Astrocyte (in vitro differentiated cells and primary cell): ENCODE measurements at places on chromosomes 3 and 15.

DNA sequence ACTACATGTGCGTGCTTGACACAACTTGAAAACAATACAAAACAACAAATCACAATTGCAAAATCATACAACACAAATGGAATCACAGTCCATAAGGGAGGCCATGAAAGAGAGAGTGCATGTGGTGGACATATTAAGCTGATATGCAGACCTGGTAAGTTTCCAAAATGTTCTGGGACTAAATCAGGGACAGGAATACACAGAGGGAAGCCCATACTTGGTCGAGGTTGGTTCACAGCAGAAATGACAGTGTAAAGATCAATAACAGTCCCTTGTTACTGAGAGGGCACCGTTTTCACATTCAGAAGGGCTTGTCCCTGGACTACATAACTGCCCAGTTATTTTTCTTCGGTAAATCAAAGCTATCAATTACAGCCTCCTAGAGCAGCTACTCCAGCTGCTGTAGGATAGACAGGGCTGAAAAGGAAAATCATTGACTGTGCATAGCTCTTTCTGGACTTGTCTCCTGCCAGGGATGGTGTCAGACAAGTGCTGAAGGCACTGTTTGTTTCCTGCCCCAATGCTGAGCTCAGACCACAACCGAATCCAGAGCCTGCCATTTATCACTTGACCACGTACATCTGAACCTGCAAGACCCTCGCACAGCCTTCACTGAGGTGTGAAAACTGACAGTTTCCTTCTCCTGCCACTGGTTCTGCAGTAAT, 79.5 kb upstream of the KCNMB2 start:
- DNase-seq: no peak

DNA sequence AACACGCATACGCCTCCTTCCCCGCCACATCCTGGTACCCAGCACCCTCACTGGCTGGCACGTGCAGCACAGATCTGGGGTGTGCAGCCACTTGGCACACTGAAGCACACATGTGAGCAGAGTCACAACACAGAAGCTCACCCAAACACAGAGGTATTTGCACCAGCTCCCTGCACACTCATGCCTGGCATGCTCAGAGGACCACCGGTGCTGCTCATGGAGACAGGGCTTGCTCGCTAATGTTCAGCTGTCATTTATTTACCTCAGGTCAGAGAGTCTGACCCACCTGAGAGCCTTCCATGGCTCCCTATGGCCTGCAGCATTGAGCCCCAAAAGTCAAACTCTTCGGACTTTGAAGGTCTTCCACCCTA, 70.4 kb downstream of the ADAMTS7 start:
- DNase-seq: no peak

DNA sequence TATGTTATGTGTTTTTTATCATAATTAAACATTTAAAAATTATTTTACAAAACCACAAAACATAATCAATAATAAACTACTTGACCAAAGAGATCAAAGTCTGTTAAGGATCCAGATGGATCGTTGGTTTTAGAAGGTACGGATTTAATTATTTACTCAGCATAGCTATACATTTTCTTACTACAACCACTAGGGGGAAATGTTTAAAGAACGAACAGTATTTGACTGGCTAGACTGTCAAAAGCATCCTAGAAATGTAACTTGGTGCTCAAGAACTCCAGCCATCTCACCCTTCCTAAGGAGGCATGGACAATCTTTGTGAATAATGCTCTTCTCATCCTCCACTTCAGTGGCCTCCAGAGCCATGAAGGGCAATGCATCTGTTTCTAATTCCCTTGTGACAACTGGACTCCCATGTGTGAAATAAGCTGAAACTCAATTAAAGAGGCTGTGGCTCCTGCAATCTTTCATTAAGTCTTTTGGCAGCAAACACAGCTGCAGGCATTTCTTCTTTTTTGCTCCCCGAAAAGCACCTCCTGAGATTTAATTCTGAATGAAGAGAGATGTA, 94.7 kb upstream of the TUSC7 start:
- DNase-seq: peak; percentile 2

GRCh38 chr3:156586905-156587759, 32.2 kb upstream of the SSR3 start:
- no peak for DNase-seq

DNA sequence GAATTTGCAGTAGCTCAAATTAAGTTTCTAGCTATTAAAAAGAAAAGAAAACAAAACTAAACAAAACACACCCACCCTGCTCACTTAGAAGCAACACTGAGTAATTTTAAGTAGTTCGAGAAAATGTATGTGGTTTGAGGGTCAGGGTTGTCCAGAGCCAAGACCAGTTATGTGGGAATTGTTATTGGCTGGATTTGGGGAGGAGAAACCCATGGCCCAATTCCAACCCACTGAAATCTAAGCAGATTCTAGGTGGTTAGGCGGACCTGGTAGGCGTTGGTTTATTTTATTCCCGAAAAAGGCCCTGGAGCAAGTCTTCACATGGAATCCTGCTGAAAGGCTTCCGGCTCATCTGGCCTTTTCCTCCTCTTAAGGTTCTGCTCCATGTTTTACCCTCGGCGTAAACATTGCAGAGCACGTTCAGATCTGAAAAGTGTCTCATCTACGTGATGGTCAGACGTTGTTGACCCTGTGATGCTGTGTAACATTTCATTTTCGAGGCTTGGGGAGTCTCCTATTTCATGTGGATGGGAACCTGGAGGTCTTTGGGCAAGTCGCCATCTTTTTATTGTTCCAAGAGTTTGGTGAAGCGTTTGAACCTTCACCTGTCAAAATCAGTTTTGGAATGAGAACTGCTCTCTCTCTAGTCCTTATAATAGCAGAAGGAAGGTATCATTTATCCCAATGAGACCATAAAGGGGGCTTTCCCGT, 64.0 kb downstream of the FLNB start:
- DNase-seq: peak; percentile 98

DNA sequence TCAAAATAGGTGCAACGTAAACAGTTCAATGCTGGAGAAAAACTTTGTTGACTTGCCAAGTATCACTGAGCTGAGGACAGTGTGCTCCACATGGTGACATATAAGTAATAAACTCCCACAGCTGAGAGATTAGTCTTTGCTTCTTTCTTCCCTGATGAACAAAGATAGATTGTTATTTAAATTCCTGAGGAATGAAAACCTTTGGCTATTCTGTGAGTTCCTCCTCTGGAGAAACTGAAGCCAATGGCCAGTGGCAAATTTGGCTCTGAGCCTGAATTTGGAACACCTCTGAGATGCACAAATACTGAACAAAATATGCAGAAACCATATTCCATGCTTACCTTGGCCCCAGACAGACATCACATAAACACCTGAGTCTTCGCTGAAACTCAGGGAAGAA, 63.3 kb downstream of the RPL22L1 start:
- no peak for DNase-seq

DNA sequence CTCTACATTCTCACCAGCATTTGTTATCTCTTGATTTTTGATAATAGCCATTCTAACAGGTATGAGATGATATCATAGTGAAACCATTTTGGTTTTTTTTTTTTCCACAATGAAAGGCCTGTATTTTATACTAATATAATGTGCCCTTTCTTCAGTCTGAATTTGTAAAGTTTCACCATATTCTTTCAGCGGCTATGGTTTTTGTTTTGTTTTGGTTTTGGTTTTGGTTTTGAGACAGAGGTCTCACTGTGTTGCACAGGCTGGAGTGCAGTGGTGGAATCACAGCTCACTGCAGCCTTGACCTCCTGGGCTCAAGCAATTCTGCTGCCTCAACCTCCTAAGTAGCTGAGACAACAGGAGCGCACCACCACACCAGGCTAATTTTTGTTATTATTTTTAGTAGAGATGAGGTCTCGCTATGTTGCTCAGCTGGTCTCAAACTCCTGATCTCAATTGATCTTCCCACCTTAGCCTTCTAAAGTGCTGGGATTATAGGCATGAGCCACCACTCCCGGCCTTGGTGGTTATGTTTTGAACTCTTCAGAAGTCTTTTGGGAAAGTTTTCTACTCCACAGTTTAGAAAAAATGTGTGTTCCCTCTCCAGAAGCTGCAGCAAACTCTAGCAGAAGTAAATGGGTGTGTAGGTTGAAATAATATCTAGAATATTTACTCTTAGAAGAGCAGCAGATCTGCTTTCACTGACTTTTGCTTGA, 110.2 kb upstream of the UMPS start:
- no peak for DNase-seq

DNA sequence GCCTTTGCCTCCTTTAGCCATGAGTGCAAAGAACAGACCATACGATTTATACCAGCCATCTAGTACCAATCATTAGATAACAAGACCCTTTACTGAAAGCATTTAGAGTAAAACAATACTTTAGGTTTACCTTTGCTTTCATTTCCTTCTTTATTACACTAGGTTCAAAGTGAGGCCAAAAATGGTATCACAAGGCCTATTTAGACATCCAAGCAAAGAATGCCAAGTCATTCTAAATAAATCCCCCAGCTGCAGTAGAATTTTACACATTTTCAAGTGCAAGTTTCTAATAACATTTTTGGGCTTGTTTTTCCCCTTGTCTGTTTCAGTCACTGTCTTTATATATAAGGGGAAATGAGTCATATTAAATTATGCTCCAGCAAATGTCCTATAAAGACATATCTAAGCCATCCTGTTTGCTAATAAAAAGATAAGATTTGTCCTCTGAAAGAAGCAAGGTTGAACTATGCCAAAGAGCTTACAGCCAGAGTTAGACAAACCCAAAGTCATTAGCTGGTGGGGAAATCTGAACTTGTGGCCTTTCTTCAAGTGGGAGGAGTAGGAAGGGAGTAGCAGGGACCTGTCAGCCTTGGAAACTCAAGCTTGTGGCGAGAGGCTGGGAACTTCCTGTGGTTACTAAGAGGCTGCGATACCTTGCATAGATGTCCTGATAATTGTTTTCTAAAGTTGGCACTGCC, 232.7 kb downstream of the MECOM start:
- DNase-seq: peak; percentile 62

DNA sequence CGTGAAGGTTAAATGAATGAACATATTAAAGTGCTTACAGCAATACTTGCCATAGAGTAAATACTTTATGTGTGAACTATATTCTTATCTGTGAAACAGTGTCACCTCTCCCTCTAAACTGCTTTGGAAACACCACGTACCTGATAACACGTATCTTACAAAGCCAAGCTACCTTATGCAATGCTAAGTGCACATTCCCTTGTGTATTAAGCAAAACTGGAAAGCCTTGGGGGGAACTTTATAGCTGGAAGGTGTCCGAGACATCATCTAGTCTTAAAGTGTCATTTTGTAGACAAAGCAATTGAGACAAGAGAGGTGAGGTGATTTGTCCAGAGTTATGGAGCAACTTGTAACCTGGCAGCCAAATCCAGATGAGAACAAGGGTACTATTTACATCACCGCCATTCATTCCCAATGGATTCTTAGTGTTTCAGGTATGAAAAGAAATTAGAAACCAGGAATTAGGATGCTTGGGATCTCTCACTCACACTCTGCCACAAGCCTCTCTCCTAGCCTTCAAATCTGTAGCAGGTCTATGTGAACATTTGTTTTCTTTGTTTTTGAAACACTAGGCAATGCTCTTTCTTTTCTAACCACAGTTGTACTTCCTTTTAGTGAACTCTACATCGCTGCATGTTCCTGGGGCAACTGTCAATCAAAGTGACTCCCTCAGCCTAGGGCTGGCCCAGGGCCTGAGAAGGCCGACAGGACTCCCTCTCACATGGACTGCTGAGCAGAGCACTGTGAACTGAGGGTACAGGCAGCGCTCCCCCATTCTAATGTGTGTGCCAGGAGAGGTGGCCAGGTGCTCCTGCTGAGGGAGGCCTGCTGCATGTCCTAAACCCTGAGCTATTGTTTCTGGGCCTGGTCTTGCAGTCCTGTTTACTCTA, 13.9 kb upstream of the MGLL start:
- no peak for DNase-seq

GRCh38 chr15:90058775-90059174, 43.5 kb downstream of the IDH2 start:
- DNase-seq: no peak

DNA sequence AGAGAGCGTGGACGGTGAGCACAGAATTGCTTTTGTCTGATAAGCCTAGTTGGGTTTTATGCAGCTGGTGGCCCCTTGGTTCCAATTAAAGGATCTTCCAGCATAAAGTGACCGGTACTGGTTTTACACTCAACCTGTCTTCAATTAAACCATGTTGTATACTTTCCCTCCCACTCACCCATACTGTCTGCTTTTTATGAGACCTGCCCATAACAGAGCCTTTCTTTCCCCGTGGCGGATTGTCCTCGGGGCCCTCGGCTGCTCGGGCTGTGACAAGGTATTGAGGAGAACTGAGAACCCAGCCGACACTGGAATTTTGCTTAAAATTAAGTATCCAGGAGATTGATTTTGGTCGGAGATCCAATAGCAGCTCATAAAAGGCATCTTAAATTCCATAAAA, 98.4 kb downstream of the TMEM266 start:
- no peak for DNase-seq

GRCh38 chr15:73628976-73629797, 4.0 kb downstream of the NPTN start:
- no peak for DNase-seq

DNA sequence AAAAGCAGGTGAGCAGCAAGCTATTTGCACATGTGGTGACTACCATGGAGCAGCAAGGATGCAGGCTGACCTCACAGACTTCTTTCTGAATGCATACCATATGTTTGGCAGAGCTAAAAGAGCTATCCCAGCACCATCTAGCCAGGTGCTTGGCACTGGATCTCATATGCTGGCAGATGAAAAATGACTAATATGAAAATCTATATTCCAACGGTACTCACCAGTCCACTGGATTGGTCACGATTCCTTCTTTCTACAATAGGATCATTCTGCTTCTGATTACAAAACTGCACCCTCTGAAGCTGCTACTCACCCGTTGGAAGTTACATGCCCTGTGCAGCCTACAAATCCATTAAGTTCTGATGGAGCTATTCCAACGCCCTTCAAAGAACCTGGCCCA, 714.3 kb upstream of the CFAP20DC start:
- no peak for DNase-seq

DNA sequence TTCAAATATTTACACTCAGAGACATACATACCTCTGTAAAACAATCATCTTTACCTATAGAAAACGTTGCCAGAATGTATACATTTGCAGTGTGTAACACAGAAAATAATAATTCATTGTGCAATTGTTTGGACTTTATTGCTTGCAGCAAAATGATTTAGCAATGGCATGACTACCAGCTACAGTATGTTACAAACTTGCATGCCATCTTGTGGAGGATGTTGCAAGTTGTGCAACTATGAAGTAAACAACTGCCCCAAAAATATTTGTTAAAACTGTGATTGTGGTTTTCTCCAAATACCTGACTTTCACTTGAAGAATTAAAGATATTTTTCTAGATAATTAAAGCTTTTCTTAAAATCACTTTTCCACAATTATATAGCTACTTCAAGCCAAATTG, 27.1 kb upstream of the C3orf49 start:
- peak; percentile 39 for DNase-seq

GRCh38 chr3:105527949-105528348, 161.2 kb downstream of the ALCAM start:
- DNase-seq: peak; percentile 50

- DNase-seq: no peak
Measured at GRCh38 chr15:99586121-99586520, 20.3 kb downstream of the MEF2A start.

- DNase-seq: peak; percentile 16
Measured at GRCh38 chr3:61452535-61453090, 108.8 kb upstream of the PTPRG start.
